ENCODE measurements at places on chromosomes 1 and 21. TPM values are rescaled to one million over a fixed set of nuclear protein-coding genes. Genes with fewer than 3 reads are reported as not detected.
A peak's percentile ranks its signal among the peaks of the same experiment; 100 is the strongest.

The SLC26A9 gene
- total RNA-seq, result 0.30 TPM

The RGS8 gene
- 8.2 TPM for total RNA-seq

The CFHR2 gene
- total RNA-seq, result not detected

The OR2L3 gene
- total RNA-seq, result 0.79 TPM

The HPCA gene
- 57.0 TPM for total RNA-seq

The SLC9C2 gene
- 1.3 TPM for total RNA-seq

The AUNIP gene
- total RNA-seq, result 1.8 TPM

The TINAGL1 gene
- total RNA-seq, result 15.4 TPM

The PIK3C2B gene
- total RNA-seq, result 24.5 TPM

The DMAP1 gene
- total RNA-seq, result 22.8 TPM

- no peak for DNase-seq
These were observed 6.8 kb downstream of the TFF2 start for GRCh38 chr21:42343963-42344510.

- DNase-seq, result no peak
These were observed 19.4 kb downstream of the NTPCR start for GRCh38 chr1:232969799-232970198.

- DNase-seq, result peak; percentile 25
These were observed 692 bp downstream of the SORT1 start for GRCh38 chr1:109396871-109397580.

GRCh38 chr1:171581766-171582165 lies 40.3 kb upstream of the MYOCOS start:
- DNase-seq, result no peak

GRCh38 chr1:63750721-63751120 lies 23.1 kb upstream of the ROR1 start:
- DNase-seq, result no peak

DNA sequence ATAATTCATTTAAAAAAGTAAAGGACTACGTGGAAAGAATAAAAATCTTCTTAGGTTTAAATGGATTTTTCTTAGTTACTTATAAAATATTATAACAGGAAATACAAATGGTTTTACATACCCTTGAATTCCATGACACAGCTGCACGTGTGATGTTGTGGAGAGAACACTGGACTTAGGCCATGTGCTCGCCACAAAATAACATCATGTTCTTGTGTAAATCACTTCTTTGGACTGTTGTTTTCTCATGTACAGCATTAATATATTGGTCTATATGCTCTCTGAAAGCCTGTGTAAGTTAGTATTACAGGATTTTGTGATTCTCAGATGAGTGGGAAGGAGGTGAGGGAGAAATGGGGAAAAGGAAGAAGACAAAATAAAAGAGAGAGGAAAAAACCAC lies 228.2 kb downstream of the DNM3 start:
- DNase-seq, result no peak

DNA sequence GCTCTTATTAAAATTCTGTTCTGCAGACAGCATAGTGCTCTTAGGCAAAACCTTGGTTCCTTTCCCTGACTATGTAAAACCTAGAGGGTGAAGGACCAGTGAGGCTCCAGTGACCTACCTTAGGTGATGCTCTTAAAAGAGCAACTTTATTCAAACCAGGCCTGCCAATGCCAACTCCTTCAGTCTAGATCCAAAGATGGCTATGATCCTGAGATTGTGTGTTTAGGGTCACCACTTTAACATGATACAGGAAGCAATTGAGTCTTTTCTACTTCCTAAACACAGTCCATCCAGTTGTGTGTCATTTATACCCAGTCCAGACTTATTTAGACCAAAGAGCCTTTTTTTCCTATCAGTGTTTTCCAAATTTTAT lies 10.8 kb downstream of the MCL1 start:
- no peak for DNase-seq

- DNase-seq, result no peak
These were observed at the start of gene CD52 for GRCh38 chr1:26317612-26318337. Gene CD52, plus strand, starts transcription at chr1:26317958. Its CDS starts 60 bp downstream, at chr1:26318018.

DNA sequence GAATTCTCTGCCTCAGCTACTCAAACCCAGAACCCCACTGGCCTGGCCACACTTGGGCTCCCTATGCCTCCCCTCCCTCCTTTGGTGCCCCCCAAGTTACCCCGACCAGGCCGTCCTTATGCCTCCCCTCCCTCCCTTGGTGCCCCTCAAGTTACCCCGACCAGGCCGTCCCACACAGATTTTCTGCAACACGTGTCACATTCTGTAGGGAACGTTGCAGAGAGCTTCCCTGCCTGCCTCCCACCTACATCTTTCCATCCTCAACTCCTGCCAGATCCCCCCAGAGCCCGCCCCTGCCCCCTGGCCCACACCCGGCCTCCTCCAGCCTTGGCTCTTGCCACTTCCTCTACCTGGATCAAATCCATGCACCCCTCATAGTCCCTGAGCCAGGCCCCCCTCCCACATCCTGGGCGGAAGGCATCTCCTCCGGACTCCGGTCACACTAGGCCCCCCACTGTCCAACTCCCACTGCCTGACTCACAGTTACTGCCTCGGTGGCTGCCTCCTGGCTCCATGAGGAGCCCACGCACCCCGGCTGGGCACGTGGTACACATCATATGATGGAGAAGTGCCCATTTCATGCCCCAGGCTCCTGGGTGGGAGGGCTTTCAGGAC lies 41.2 kb downstream of the KCNAB2 start:
- no peak for DNase-seq

DNA sequence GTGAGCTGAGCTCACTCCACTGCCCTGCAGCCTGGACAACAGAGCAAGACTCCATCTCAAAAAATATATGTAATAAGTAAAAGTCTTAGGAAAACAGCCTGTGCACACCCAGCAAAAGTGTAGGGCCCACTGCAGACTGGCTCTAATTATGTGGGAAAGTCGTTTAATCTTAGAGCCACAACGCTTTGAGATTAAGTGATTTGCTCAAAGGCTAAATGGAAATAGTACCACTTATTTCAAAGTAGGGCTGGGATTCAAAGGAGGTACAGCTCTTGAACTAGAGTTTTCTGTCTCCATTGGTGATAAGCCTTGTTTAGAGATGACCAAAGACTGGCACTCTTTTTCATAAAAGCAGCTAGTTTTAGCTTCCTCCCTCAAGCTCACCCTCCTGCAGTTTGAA lies 2.2 kb downstream of the TACSTD2 start:
- DNase-seq, result no peak

- no peak for DNase-seq
These were observed 119.0 kb downstream of the PEX14 start for GRCh38 chr1:10593750-10594149.

DNA sequence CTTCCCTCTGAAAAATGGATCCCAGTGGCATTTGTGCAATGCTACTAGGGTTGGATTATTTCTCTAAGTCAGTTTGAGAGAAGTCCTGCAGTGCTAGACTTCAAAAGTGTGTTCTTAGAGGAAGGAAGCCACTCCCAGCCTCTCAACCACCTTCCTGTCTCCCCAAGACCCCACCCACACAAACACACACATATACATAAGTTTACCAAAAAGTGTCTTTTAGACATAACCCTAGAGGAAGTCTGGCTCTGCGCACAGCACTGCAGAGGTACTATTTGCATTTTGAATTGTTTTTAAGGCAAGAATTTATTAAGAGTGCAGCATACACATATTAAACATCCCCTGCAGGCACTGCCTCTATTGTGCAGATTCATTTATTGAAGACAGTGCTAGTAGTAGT lies 127.3 kb downstream of the HHIPL2 start:
- no peak for DNase-seq

- DNase-seq, result no peak
These were observed 109.6 kb downstream of the WDR3 start for GRCh38 chr1:118039170-118039569.

GRCh38 chr1:182603646-182604174 lies 479 bp downstream of the RGS16 start:
- DNase-seq, result no peak

DNA sequence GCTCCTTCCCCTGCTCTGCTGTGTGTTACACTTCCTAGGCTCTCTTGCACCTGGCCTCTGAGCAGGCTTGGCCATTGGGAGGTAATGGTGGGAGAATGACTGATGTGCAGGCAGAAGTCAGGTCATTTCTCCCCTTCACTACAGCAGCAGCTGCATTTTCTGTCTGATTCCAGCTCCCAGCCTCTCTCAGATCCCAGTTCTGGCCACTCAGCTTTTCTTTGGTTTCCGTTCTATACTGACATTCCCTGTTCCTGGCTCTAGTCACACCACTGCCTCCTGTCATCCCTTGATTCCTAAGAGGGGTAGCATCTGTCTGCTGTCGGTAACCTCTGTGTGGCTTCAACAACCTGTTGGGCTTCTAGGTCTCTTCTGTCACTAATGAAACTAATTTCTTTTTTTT lies 127.7 kb upstream of the HOOK1 start:
- DNase-seq, result no peak

GRCh38 chr1:166031932-166032571 lies 134.7 kb downstream of the FAM78B start:
- no peak for DNase-seq

DNA sequence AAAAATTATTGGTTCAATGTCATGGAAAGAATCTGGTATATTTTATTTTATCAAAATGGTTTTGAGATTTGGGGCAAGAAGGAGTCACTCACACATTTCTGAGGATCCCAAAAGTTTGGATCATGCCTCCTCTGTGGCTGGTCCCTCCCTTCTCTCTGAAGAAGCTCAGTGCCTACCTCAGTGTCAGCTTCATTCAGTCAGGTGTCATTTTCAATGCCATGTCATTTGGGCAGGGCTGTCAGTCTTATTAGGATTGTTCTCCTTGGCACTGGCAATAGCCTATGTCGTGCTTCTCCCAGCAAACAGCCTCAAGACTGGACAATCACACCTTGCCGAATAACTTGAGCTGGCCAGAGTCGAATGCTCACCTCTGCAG lies 264.5 kb upstream of the CAMK1G start:
- no peak for DNase-seq

- DNase-seq, result no peak
These were observed 1003.0 kb downstream of the TTLL7 start for GRCh38 chr1:82995951-82996350.

DNA sequence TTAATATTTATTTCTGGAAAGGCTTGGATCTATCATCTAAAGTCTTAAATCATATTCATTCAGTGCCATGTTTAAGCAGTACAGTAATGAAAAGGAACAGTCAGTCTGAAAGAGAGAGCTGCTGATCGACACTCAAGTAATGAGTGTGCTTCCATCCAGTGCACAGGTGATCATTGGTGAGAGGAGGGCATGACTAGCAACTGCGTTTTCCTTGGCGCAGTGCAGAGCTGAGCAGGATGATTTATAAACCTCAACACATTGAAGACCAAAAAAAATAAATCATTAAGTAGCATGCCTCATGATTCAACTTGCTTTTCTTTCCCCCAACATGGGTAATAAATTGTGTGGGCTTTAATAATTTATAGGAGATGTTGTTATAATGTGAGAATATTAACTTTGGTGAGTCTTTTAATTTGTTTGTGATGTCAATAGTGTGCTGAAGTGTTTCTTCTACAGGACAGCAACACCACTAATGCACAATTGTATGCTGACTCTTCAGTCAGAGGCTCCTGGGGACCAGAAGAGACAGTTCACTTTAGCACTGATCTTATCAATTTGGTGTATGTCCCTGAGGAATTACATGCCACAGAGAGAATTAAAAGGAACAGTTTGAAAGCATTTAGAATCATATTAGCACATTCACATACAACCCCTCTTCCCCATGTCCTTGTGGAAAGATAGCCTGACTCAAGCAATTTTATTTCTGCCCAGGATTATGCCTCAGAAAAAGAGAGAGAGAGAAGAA lies 199.7 kb upstream of the ADGRL2 start:
- no peak for DNase-seq

DNA sequence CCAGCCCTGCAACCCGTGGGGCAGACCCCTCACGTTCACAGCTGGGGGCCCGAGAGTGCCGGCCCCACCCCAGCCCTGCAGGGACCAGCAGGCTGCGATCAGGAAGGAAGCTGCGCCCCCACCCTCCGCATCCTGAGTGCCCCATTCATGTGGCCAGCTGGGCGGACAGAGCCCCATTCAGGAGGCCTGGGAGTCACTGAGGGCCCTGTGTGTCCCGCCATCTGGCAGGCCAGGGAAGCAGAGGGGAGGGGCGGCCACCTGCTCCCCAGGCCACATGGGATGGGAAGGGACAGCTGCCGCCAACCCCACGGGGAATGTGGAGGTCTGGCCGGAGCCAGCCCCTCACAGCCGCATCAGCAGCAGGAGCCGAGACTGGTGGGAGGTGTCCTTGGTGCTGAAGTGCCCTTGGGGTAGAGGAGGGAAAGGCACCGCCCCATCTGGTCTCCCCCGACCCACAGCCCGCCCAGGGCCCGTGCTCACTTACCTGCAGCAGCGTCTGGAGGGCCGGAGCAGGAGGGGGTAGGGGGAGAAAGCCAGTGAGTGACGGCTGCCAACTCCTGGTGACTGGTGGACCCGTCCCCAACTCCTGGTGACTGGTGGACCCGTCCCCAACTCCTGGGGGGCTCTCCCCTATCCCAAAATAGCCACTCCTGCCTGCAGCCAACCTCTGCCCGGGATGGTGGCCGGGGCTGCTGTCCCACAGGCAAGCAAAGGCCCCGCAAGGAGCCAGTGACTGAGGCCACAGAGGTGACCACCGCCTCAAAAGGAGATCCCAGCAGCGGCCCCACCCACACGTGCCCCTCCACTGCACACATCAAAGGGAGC lies 8.7 kb downstream of the ACAP3 start:
- no peak for DNase-seq

GRCh38 chr1:35958558-35958957 lies 27.7 kb downstream of the AGO3 start:
- no peak for DNase-seq

GRCh38 chr1:167223144-167224103 lies 2.7 kb downstream of the POU2F1 start:
- DNase-seq, result no peak

DNA sequence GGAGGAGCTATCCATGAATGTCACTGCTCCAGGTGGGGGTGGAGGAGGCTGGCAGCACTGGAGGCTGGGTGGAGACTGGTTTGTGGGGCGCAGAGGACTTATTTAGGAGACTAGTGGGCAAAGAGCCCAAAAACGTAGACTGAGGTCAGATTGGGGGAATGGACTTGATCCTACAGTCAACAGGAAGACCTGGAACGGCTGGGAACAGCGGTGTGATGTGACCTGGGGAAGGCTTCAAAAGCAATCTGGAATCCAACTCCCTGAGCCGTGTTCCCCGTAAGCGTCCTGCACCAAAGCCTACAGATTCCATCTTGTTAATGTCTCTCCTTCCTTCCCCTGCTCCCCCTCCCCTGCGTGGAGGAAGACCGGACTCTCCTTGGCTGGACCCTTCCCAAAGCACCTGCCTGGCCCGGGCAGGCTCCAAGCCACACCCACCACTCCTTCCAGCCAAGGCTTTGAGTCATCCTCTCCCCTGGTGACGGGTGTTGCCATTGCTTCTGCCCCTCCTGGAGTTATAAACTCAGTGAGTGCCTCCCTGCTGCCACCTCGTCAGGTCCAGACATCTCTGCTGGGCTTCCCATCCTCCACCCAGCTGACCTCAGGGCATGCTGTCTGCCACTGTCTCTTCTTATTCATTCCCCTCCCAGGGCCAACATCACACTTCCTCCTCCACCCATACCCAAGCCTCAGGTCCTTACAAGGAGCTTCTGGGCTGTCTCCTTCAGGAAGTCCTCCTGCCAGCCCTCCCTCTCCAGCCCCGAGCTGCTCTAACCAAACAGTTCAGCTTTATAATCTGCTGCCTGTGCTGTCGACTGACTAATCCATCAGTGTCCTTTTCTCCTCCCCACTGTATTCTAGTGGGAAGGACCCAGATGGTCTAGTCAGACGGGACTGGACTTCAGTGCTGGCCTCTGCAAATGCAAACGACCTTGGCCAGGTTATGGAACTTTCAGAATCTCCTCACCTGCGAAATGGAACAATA lies 1.6 kb upstream of the CLSTN1 start:
- DNase-seq, result no peak

Measured in spinal cord (tissue), 10 donors.